ENCODE measurements at places on chromosomes 11 and 22.

GRCh38 chr22:40511604-40512003 lies 124.9 kb downstream of the MRTFA start:
- DNase-seq: no peak

DNA sequence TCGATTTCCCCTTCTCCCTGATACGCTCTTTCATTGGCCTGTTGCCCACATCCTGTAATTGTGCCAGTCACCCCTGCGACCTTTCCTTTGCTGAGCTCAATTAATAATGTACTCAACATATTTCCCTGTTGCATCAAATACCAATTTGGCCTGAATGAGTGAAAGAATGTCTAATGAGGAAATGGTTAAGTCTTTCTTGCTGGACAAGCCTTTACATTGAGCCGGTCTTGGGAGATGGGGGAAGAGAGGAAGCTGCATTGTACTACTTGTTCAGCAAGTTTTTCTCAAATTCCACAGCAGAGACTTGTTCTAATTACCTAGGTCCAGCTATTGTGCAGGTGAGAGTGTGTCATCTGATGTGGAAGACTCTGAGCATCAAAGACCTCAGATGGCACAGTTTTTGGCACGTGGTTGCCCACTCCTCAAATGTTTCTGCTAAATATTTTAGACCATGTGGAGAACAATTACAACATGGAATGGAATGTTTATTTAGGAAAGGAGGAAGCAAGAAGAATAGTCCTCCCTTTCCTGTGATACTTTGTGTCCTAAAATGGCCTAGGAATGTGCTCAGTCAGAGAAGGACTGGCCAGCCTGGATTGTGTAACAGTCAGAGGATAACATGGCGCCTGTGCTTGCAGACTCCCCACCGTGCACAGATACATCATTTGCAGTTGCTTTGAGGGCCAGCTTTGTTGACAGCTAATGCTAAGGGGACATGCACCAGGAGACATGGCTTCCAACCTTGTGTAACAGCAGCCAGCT lies 129.5 kb upstream of the E2F8 start:
- no peak for DNase-seq

DNA sequence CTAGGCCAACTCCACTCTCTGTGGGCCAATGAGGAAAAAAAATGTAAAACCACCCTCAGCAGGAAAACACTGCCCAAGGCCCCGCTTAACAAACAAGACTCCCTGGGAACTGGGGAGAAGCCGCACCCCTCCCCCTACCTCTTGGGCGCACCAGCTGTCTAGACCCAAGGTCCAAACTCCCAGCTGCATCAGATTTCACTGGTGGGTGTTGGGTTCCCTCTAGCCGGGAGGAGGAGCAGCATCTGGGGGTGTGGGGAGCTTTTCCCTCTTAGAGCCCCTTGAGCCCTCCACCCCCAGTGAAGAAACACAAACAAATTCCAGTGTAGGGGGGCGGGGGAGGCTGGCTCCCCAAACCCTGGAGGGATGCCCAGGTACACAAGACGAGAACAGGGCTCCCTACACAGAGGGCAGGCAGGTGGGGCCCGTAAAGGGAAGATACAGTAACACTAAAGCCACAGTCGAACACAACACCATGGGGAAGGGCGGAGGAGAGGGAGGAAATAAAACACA lies 64.9 kb downstream of the NECTIN1 start:
- no peak for DNase-seq

GRCh38 chr11:56890584-56891305 lies 98.0 kb upstream of the OR5AK2 start:
- DNase-seq: no peak

GRCh38 chr22:35561796-35562526 lies 21.3 kb downstream of the RASD2 start:
- DNase-seq: no peak

- DNase-seq: no peak
Measured at GRCh38 chr11:33376331-33377310, 119.4 kb downstream of the HIPK3 start.

DNA sequence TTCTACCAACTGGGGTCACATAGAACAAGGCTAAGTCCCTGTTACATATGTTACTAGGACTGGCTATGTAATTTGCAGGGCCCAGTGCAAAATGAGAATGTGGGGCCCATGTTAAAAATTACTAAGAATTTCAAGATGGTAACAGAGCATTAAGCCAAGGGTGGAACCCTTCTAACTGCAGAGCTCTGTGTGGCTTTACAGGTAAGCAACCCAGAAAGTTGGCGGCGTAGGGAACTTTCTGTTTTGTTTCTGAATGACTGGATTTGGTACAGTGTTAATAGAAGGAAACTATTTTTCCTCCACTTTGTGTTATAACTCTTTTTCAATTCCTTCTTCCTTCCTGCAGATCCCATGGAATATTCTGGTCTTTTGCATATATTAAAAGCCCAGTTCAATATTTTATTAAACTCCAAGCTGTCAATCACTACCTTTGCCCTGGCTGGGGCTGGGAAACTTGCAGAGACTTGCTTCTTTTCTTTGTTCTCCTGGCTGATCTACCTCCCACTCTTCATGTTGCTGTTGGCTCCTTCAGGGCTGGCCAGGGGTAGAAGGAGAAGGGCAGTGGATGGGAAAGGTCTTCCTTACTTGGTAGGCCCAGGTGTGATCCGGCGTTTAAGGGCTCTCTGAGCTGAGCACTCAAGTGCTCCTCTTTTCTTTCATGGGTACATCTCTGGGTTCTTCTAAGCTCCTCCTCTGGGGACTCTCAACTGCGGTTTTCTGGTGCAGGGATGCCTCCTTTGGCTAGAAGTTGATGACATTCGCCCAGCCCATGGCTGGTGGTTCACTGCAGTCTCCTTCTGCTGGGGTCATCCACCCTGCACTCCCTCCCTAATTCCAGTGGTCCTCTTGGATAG lies 67.7 kb downstream of the SNX19 start:
- no peak for DNase-seq

DNA sequence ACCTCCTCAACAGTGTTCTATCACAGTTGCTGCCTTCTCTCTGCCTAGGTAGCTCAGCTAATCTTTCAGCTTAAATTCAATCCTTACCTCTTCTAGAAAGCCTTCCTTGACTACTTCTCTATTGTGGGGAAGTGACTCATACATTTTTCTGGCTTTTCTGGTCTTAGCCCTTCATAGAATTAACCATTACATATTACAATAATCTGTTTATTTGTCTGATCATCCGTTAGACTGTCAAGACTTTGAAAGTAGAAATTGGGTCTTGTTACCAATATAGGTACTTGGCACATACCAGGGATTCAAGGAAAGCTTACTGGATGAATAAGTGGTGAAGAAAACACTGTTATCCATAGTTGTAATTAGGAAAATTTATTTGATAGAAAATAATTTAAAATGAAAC lies 89.6 kb downstream of the FANCF start:
- no peak for DNase-seq

DNA sequence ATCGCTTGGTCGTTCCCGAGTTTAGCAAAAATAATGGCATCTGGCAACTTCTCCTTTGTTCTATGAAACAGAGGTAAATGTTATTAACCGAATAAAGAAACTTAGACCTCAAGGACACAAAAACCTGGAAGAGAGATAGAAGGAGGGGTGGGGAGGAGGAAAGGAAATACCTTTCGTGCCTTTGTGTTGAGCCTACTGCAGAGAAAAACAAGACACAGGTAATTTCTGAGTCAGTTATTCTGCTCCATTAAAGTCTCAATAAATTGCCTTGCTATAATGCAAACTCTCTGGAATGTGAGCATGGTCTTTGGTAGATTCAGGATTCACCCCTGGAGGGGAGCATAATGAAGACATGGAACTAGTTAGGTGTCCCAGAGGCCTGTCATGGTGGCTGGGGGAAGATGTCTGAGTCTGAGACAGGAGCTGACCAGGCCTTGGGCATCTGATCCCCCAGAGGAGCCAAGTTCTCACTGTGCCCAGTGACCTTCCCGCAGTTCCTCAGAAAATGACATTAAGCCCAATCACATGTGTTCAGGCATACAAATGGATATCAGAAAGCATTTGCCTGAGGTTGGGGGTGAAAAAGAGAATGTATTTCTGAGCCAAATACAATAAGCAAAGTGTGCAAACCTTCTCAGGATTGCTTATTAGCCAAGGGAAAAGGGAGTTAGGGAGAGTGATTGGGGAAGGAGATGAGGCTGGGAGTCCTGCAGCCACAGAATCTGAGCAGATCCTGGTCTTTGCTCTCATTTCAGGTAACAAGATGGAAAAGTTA lies 72.6 kb upstream of the CADM1 start:
- DNase-seq: no peak
